Activated T-cell treated with anti-CD3 and anti-CD28 coated beads, Interleukin-2, amount 50 U/mL, for 24 hours (primary cell): ENCODE measurements at places on chromosomes 13 and 19.

GRCh38 chr13:27728271-27728670 lies 64.0 kb upstream of the GSX1 start:
- H3K27ac ChIP-seq, result no peak overlapping the region
- H3K36me3 ChIP-seq, result no peaks in the 10 kb centered on the region
- H3K27me3 ChIP-seq, result peaks cover 13% of the 10 kb centered on the region

GRCh38 chr13:99085139-99085807 lies 107.4 kb upstream of the DOCK9 start:
- peak overlapping the region; percentile 85 for H3K27ac ChIP-seq
- no peaks in the 10 kb centered on the region for H3K27me3 ChIP-seq
- peak; percentile 53 for DNase-seq
- peak overlapping the region; percentile 81 for H3K4me3 ChIP-seq
- H3K4me1 ChIP-seq, result peaks cover 44% of the 10 kb centered on the region
- peaks cover 8% of the 10 kb centered on the region for H3K36me3 ChIP-seq

GRCh38 chr19:55384131-55384919 lies at the start of gene TMEM238:
Gene TMEM238, minus strand, starts transcription at chr19:55384292. Its CDS starts 33 bp downstream, at chr19:55384259.
- H3K27ac ChIP-seq, result peak within 1 kb of the TSS; percentile 99
- no peaks in the 10 kb centered on the region for H3K27me3 ChIP-seq
- H3K4me3 ChIP-seq, result peak within 1 kb of the TSS; percentile 92
- H3K36me3 ChIP-seq, result peaks cover 65% of the 10 kb centered on the region
- peak; percentile 77 for DNase-seq
- H3K4me1 ChIP-seq, result peaks cover 48% of the 10 kb centered on the region

GRCh38 chr19:7078008-7078407 lies 8.5 kb downstream of the ZNF557 start:
- H3K27me3 ChIP-seq, result no peaks in the 10 kb centered on the region
- no peak overlapping the region for H3K27ac ChIP-seq
- H3K4me3 ChIP-seq, result no peak overlapping the region
- H3K4me1 ChIP-seq, result peaks cover 3% of the 10 kb centered on the region

DNA sequence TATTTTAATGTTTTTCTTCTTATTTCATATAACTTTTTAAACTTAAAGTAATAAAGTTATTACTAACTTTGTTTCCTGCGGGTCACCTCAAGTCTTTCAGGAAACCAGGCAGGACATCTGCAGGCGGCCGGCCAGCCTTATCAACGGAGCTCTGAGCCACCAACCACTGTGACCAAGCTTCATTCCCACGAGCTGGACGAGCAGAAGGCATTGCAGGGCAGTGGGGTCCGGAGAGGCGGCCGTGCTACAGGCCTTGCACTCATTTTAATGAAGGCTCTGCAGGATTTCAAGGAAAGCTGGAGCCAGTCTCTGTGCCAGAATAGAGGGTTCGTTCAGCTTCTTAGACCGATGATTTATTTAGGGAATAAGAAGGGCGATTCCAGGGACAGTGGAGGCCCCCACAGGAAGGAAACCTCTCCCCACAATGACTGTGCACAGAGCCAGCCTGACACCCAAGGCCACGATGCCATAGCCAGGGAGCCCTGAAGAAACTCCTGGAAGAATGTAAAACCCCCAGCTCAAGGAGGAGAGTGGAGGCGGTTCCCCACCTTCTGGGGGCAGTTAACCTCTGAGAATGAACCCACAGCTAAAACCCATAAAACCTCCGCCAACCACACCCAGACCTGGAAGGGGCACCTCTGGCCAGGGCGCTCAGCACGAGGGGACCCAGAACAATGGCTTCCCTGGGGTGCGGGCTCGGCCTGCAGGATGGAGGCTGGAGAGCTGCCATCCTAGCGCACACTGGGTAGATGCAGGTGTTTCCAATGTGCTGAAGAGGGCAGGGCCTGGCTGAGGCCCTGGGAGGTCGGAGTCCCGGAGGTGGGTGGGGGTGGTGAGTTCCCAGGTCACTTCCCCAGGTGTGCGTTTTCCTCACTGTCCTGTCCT lies 75.0 kb downstream of the RASA3 start:
- H3K27ac ChIP-seq, result peak overlapping the region; percentile 77
- no peak overlapping the region for H3K4me3 ChIP-seq
- no peak for DNase-seq
- H3K4me1 ChIP-seq, result peaks cover 66% of the 10 kb centered on the region
- H3K27me3 ChIP-seq, result no peaks in the 10 kb centered on the region
- peaks cover 59% of the 10 kb centered on the region for H3K36me3 ChIP-seq

DNA sequence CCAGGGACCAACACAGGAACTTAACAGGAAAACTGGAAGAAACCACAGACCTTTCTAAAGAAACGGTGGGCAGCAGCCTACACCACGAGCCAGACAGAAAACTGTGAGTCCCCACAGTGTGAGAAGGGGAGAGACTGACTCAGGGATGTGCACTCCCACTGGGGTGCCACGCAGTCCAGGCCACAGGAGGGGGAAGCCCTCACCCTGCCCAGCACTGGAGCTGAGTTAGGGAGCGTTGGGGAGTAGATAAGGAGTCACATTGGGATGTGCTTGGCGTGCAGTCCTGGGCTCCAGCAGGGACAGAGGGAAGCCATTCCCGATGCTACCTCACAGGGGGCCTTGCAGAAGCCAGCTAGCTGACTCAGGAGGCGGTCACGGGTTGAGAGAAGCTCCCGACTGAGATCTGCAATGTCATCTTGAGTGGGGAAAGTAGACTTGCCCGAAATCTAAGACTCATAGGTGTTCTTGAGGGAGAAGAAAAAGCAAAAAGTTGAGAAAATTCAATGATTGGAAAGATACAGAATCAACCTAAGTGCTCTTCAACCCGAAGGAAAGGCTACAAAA lies 17.3 kb downstream of the SIGLEC8 start:
- H3K36me3 ChIP-seq, result peaks cover 5% of the 10 kb centered on the region
- peak overlapping the region; percentile 79 for H3K4me3 ChIP-seq
- H3K4me1 ChIP-seq, result peaks cover 78% of the 10 kb centered on the region
- DNase-seq, result peak; percentile 83

- H3K4me3 ChIP-seq, result no peak overlapping the region
- no peaks in the 10 kb centered on the region for H3K27me3 ChIP-seq
- DNase-seq, result no peak
- no peak overlapping the region for H3K27ac ChIP-seq
Measured at GRCh38 chr13:28607187-28607955, 51.6 kb upstream of the POMP start.

GRCh38 chr19:30719999-30720345 lies 347.8 kb downstream of the ZNF536 start:
- peak overlapping the region; percentile 68 for H3K4me3 ChIP-seq
- peaks cover 31% of the 10 kb centered on the region for H3K27me3 ChIP-seq
- no peaks in the 10 kb centered on the region for H3K36me3 ChIP-seq
- H3K4me1 ChIP-seq, result peaks cover 3% of the 10 kb centered on the region
- DNase-seq, result no peak

- peak within 1 kb of the TSS; percentile 96 for H3K27ac ChIP-seq
- H3K4me1 ChIP-seq, result peaks cover 42% of the 10 kb centered on the region
- no peaks in the 10 kb centered on the region for H3K27me3 ChIP-seq
- peak within 1 kb of the TSS; percentile 90 for H3K4me3 ChIP-seq
Measured at GRCh38 chr19:12956446-12957388, at the start of gene GADD45GIP1. Gene GADD45GIP1, minus strand, starts transcription at chr19:12957223. Its CDS starts 11 bp downstream, at chr19:12957212.

DNA sequence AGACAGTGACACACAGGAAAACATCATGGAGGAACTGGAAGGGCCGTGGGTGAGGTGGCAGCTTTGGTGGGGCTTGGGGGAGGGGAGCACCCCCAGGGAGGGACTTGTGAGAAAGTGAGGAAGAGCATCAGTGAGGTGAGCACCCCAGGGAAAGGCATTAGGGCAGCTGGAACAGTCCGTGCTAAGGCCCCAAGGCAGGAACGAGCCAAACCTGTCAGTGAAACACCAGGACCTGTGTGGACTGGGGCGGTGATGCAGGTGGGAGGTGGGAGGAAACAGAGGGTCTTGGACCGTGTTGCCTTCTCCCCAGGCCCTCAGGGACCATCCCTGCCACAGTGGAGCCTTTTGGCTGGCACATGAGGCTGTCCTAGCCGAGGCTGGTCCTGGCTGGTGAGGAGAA lies 17.3 kb upstream of the SLC7A10 start:
- no peak for DNase-seq
- no peak overlapping the region for H3K27ac ChIP-seq
- H3K4me1 ChIP-seq, result no peaks in the 10 kb centered on the region
- H3K4me3 ChIP-seq, result no peak overlapping the region
- H3K36me3 ChIP-seq, result no peaks in the 10 kb centered on the region

DNA sequence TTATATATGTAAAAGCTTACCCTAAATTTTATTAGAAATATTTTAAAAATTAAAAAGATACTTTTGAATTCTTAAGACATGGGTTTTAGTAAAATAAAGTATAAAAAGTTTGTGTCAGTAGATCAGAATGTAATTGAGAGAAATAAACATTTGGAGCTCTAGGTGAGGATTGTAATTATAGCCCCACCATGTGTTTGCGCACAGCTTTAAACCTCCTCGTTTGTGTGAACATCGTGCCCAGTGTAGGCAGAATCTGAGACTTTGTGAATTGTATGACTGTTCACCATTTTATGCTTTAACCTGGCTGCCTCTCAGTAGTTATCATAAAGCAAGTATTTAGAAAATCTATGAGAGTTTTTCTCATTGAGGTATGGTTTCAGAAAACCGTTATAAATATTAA lies 29.1 kb downstream of the CUL4A start:
- DNase-seq, result no peak
- H3K27ac ChIP-seq, result no peak overlapping the region
- H3K4me1 ChIP-seq, result no peaks in the 10 kb centered on the region
- H3K27me3 ChIP-seq, result no peaks in the 10 kb centered on the region
- H3K4me3 ChIP-seq, result no peak overlapping the region

- H3K36me3 ChIP-seq, result no peaks in the 10 kb centered on the region
- peaks cover 67% of the 10 kb centered on the region for H3K27me3 ChIP-seq
- H3K4me3 ChIP-seq, result peak within 1 kb of the TSS; percentile 74
- peaks cover 14% of the 10 kb centered on the region for H3K4me1 ChIP-seq
Measured at GRCh38 chr13:113758651-113759524, at the start of gene TMEM255B. Gene TMEM255B, plus strand, starts transcription at chr13:113759226. Its CDS starts 44 bp downstream, at chr13:113759270.

DNA sequence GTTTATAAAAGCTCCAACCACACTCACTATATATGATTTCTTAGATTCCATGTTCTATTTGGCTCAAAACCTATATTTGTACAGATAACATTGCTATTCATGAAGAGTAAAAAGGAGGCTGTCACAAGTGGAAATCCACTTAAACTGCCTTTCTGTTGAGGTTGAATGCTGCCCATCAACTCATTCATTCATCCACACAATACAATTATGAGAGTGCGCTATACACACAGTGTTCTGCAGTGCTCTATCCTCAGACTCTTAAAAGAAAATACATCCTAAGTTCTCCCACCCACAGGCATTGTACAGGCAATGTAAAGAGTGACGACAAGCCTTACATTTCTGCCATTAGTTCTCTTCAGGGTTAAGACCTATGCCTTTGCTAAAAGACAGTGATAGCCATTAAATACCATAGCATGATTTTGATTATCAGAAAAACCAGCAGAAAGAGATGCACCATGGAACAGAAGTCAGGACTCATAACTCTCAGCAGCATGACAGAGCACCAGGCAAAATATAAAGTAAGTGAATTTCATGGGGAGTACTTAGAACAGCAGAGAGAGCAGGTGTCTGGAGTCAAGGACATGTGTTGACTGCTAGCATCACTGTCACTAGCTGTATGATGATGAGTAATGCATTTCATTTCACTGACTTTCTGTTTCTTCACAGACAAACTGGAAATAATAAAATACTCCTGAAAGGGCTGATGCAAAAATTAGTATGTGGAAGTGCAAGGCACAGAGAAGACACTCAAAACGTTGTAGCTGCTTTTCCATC lies 218.0 kb downstream of the RBM26 start:
- H3K4me1 ChIP-seq, result peaks cover 21% of the 10 kb centered on the region
- no peak overlapping the region for H3K27ac ChIP-seq
- peaks cover 12% of the 10 kb centered on the region for H3K27me3 ChIP-seq

DNA sequence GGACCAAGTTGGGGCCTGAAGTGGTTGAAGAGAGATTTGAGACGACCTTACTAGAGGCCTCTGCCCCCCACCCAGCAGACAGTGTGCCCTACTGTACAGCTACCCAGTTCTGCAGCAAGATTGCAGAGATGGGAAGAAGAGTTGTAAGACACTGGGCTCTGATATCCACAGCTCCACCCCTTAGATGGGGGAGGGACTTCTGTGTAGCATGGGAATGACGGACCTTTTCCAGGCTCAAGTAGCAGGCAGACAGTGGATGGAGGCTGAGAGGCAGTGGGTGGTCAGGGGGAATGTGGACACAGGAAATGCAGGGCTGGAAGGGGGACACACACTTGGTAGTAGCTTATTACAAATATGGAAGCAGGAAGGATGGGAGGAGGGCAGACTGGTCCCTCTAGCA lies 13.0 kb downstream of the LRFN3 start:
- no peak overlapping the region for H3K27ac ChIP-seq
- H3K4me3 ChIP-seq, result no peak overlapping the region
- no peaks in the 10 kb centered on the region for H3K27me3 ChIP-seq
- no peak for DNase-seq
- H3K4me1 ChIP-seq, result peaks cover 35% of the 10 kb centered on the region
- H3K36me3 ChIP-seq, result peaks cover 3% of the 10 kb centered on the region

DNA sequence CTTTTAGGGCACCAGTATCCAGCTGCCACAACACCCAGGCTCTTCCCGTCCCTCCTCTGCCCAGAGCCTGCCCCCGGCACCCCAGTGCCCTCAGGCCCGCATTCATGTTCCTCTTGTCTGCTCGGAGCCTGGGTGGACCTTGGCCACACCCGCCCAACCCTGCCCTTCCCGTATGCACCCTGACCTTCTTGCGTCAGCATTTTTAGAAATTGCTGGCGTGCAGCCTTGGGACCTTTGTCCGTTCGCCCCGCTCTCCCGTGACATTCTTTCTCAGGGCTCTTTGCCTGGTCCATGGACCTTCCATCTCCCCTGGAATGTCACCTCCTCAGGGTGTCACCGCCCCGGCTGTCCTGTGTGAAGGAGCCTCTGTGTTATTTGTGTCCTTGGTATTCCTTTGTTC lies 7.6 kb downstream of the NUCB1 start:
- no peak for DNase-seq
- H3K4me1 ChIP-seq, result peaks cover under 1% of the 10 kb centered on the region
- no peaks in the 10 kb centered on the region for H3K27me3 ChIP-seq

- H3K36me3 ChIP-seq, result no peaks in the 10 kb centered on the region
- H3K27ac ChIP-seq, result no peak overlapping the region
- DNase-seq, result no peak
Measured at GRCh38 chr13:55534306-55534705, 1606.4 kb upstream of the PRR20A start.

DNA sequence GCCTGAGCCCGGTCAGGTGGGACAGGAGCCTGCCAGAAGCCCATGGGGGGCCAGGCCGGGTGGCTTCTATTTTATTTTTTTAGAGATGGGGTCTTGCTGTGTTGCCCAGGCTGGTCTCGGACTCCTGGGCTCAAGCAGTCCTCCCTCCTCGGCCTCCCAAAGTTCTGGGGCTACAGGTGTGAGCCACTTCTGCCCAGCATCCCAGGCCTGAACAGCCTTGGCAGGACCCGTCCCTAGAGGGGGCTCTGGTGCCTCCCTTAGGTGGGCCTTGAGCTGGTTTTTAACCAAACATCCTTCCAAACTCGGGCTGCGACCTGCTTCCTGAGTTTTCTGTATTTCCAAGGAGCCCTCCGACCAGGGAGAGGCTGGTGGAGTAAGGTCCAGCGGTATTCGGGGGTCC lies 10.5 kb downstream of the COMP start:
- H3K27me3 ChIP-seq, result peaks cover 13% of the 10 kb centered on the region
- DNase-seq, result no peak
- H3K27ac ChIP-seq, result no peak overlapping the region
- no peak overlapping the region for H3K4me3 ChIP-seq
- peaks cover 9% of the 10 kb centered on the region for H3K4me1 ChIP-seq

- no peak overlapping the region for H3K4me3 ChIP-seq
- H3K27ac ChIP-seq, result no peak overlapping the region
- no peaks in the 10 kb centered on the region for H3K36me3 ChIP-seq
- no peaks in the 10 kb centered on the region for H3K4me1 ChIP-seq
Measured at GRCh38 chr13:111095031-111095840, 19.9 kb upstream of the ARHGEF7 start.
